ENCODE measurements at places on chromosomes 16 and 17. TPM values are rescaled to one million over a fixed set of nuclear protein-coding genes. Genes with fewer than 3 reads are reported as not detected.
A peak's percentile ranks its signal among the peaks of the same experiment; 100 is the strongest.

DNA sequence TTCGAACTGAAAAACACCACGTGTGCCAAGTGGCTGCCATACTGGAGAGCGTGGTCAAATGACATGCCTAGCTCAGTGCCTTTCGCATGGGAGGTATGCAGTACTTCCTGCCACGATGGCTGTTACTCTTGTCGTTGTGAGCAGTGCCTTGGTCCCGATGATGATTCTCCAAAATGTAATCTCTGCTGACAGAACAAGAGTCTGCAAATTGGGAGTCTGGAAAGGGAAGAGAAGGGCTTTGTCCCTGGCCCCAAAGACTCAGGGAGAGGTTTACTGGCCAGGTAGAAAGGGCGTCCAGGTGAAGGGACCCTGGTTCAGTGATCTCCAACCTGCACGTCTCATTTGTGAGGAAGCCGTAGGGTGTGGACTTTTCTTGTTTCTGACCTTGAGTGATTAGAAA, 336.6 kb downstream of the WWOX start:
- H3K27ac ChIP-seq: no peak overlapping the region
- H3K36me3 ChIP-seq: peaks cover 17% of the 10 kb centered on the region
- H3K4me1 ChIP-seq: no peaks in the 10 kb centered on the region
- H3K4me3 ChIP-seq: no peak overlapping the region

DNA sequence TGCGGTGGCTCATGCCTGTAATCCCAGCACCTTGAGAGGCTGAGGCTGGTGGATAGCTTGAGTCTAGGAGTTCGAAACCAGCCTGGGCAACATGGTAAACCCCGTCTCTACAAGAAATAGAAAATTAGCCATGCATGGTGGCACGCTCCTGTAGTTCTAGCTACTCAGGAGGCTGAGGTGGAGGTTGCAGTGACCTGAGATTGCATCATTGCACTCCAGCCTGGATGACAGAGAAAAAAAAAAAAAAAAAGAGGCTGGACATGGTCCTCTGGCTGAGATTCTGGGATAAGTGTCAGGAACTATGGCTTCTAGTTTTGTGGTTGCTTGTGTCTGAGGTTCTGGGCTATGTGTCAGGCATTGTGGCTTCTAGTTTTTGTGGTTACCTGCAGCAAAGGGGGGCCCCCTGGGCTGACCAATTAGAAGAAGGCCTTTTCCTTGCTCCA, 7.0 kb downstream of the KSR1 start:
- no peak overlapping the region for H3K4me3 ChIP-seq
- no peaks in the 10 kb centered on the region for H3K27me3 ChIP-seq
- peaks cover 16% of the 10 kb centered on the region for H3K36me3 ChIP-seq
- peak overlapping the region; percentile 3 for H3K27ac ChIP-seq
- peak; percentile 39 for DNase-seq

GRCh38 chr16:57092786-57093411, 516 bp downstream of the CPNE2 start:
- DNase-seq: peak; percentile 70
- peak overlapping the region; percentile 68 for H3K4me3 ChIP-seq
- no peak overlapping the region for H3K27ac ChIP-seq
- H3K27me3 ChIP-seq: peaks cover 14% of the 10 kb centered on the region

DNA sequence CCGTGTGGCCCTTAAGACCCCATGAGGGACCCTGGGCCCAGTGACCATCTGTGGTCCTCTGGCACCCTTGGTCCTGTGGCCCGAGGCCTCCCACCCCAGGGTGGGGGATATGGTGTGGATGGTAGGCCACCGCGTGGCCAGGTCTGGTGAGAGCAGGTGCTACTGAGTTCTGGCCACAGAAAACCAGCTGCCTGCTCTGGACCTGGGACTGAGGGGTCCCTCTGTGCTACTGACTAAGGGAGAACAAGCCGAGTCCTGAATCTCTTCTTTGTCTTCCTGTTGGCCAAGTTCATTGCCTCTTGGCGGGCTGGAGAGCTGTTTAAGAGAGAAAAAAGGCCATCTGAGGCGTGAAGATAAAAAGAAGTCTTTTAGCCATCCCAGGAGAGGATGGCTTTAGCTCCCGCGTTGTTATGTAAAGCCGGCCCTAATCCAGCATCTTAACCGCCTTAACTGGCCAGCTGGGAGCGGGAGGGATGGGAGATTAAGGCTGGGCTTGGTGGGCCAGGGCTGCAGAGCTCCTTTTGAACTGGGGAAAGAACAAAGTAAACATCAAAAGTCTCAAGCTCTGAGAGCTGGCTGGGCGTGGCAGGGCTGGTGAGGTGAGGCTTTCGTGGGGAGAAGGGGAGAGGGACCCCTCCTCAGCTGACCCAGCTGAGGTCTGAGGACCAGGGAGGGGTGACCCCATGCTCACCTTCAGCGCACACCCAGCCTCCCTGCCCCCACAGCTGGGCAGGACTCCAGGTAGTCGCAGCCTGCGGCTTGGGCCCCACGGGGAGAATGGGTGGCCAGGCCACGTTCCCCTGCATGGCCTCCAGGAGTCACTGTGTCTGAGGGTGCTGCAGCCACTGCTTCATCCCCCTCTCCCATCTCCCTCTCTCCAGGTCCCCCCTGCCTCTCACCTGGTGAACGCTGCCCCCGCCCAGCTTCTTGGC, 62.4 kb downstream of the NKD1 start:
- no peak overlapping the region for H3K4me3 ChIP-seq
- H3K36me3 ChIP-seq: no peaks in the 10 kb centered on the region

DNA sequence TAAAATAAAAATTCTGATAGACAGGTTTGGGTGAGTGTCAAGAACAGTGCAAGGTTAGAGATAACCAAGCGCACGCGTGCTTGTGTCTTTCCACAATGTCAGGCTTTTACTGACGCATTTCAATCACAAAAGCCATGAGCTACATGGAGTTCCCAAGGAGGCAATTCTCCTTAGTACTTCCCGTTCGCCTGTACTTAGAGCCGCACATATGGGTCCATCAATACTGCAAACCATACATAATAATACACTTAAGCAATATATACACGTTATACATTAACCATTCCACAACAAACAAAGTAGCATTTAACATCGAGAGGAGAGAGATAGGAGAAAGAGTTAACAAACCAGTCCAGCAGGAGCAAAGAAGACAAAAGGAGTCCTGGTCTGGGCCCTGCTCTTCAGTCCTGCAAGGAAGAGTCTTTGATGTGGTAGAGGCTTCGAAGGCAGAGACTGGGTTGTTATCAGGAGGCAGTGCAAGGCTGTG, 11.9 kb upstream of the GPRC5C start:
- H3K4me1 ChIP-seq: peaks cover 2% of the 10 kb centered on the region
- no peak for DNase-seq
- no peak overlapping the region for H3K27ac ChIP-seq
- peaks cover 5% of the 10 kb centered on the region for H3K27me3 ChIP-seq
- H3K36me3 ChIP-seq: no peaks in the 10 kb centered on the region

- no peak within 1 kb of the TSS for H3K27ac ChIP-seq
- no peaks in the 10 kb centered on the region for H3K36me3 ChIP-seq
- no peak within 1 kb of the TSS for H3K4me3 ChIP-seq
- DNase-seq: no peak
- peaks cover 13% of the 10 kb centered on the region for H3K27me3 ChIP-seq
Measured at GRCh38 chr17:34356194-34356593, at the start of gene CCL13. CCL13 (plus strand) TSS chr17:34356480; CDS start chr17:34356527, 47 bp downstream.

GRCh38 chr16:55021595-55022475, 91.2 kb downstream of the IRX5 start:
- no peaks in the 10 kb centered on the region for H3K36me3 ChIP-seq
- no peak for DNase-seq
- no peaks in the 10 kb centered on the region for H3K4me1 ChIP-seq
- no peak overlapping the region for H3K27ac ChIP-seq

- H3K27me3 ChIP-seq: peaks cover 18% of the 10 kb centered on the region
- no peak overlapping the region for H3K27ac ChIP-seq
- H3K4me3 ChIP-seq: no peak overlapping the region
Measured at GRCh38 chr16:75805946-75806345, 79.7 kb upstream of the CPHXL start.

DNA sequence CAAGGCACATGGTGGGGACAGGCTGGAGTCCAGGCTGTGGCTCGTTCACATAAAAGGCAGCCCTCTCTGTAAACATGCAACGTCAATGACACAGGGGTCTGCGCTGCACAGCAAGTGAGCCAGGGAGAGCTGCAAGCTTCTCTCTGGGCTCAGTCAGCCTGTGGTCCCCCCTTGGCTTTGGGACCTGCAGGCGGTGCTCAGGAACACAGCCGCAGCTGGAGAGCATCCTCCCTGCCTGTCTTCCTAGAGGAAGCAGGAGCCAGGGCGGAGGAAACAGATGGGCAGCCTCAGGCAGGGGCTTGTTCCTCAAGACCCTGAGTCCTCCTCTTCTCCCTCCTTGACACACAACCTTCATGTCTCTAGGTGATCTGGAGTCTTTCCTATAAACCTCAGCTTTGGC, 228.0 kb downstream of the C16orf78 start:
- no peak overlapping the region for H3K27ac ChIP-seq
- no peaks in the 10 kb centered on the region for H3K36me3 ChIP-seq
- H3K4me1 ChIP-seq: no peaks in the 10 kb centered on the region
- no peaks in the 10 kb centered on the region for H3K27me3 ChIP-seq
- no peak overlapping the region for H3K4me3 ChIP-seq

DNA sequence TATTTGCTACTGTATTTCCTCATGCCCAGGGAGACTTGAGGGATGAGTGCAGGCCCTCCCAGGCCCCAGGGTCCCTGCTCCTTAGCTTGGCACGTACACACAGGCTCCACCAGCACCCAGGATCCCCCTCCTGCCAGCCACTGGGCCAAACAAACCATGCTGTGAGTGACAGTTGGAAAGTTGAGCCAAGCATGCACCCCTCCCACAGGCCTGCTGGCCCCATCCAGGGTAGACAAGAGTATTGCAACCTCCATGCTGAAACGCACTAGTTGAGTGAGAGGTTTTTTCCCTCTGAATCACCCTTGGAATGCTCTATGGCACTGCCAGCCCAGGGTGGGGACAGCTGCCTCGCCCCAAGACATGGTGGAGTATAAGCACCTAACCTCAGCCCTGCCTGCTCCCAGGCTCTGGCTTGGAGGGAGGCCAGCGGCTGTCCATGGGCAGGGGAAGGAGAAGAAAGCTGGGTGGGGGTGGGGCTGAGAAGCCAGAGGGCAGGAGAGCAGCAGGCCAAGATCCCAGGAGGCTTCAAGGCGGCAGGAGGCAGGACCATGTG, 49.6 kb downstream of the PITPNM3 start:
- no peak overlapping the region for H3K27ac ChIP-seq
- no peak for DNase-seq
- no peak overlapping the region for H3K4me3 ChIP-seq
- no peaks in the 10 kb centered on the region for H3K4me1 ChIP-seq

- H3K27me3 ChIP-seq: no peaks in the 10 kb centered on the region
- H3K4me1 ChIP-seq: peaks cover 26% of the 10 kb centered on the region
- no peak overlapping the region for H3K27ac ChIP-seq
- no peak overlapping the region for H3K4me3 ChIP-seq
- no peak for DNase-seq
Measured at GRCh38 chr16:58727028-58727781, 6.9 kb downstream of the GOT2 start.

DNA sequence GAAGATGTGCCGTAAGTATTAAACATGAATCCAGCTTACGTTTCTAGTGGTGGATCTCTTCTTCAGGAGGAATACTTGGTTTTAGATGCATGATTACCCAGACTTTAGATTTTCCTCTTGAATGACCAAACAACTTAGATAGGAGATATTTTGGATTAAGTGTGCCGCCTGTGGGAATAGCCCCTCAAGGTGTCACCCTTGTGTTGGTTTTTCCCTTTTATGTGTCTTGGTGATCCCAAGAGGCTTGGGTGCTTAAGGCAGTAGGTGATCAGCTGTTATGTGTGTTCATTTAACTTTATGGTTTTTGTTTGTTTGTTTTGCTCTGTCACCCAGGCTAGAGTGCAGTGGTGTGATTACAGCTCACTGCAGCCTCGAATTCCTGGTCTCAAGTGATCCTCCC, 115.1 kb downstream of the PPM1E start:
- no peak overlapping the region for H3K4me3 ChIP-seq
- peaks cover 9% of the 10 kb centered on the region for H3K27me3 ChIP-seq
- no peaks in the 10 kb centered on the region for H3K36me3 ChIP-seq
- H3K27ac ChIP-seq: no peak overlapping the region

DNA sequence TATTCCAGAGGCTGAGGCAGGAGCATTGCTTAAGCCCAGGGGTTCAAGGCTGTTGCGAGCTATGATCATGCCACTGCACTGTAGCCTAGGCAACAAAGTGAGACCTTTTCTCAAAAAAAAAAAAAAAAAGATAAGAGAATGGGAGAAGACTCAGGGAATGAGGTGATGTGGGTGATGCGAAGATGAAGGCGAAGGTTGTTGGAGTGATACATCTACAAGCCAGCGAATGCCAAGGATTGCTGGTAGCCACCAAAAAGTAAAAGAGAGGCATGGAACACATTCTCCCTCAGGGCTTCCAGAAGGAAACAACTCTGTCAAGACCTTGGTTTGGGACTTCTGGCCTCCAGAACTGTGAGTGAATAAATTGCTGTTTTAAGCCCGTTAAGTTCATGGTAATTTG, 26.0 kb upstream of the CNEP1R1 start:
- peaks cover 16% of the 10 kb centered on the region for H3K27me3 ChIP-seq
- no peak for DNase-seq
- H3K36me3 ChIP-seq: no peaks in the 10 kb centered on the region
- H3K27ac ChIP-seq: no peak overlapping the region
- H3K4me1 ChIP-seq: no peaks in the 10 kb centered on the region
- H3K4me3 ChIP-seq: no peak overlapping the region

- peaks cover 75% of the 10 kb centered on the region for H3K4me1 ChIP-seq
- no peak overlapping the region for H3K4me3 ChIP-seq
- no peak for DNase-seq
- H3K27ac ChIP-seq: no peak overlapping the region
- H3K36me3 ChIP-seq: no peaks in the 10 kb centered on the region
- H3K27me3 ChIP-seq: no peaks in the 10 kb centered on the region
Measured at GRCh38 chr17:17122781-17123483, 80.7 kb downstream of the MPRIP start.

DNA sequence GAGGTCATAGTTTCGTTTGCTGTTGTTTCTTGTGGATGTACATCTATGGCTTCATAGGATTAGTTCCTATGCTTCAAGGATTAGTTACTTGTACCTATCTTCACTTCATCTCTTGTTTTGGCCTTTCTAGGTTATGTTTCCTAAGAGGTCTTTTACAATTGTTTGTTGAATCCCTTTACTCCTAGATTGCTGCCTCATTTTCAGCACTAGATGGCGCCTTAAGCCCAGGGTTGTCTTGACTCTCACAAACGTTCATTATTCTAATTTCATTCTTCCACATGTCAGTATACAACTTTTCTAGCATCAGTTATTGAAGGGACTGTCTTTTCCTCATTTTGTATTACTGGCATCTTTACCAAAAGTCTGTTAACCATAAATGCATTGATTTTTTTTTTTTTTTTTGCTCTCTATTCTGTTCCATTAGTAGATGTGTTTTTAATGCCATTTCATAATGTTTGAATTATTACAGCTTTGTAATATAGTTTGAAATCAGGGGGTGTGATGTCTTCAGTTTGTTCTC, 45.0 kb upstream of the NACA2 start:
- H3K27ac ChIP-seq: no peak overlapping the region
- peak; percentile 72 for DNase-seq
- H3K36me3 ChIP-seq: no peaks in the 10 kb centered on the region
- H3K4me3 ChIP-seq: no peak overlapping the region
- peaks cover 43% of the 10 kb centered on the region for H3K27me3 ChIP-seq

GRCh38 chr16:4686497-4687210, 6.7 kb upstream of the NUDT16L1 start:
- H3K4me3 ChIP-seq: no peak overlapping the region
- peaks cover 9% of the 10 kb centered on the region for H3K36me3 ChIP-seq
- H3K27ac ChIP-seq: no peak overlapping the region
- H3K4me1 ChIP-seq: peaks cover 4% of the 10 kb centered on the region
- no peak for DNase-seq

Gene DYNC1LI2
- total RNA-seq: 35.7 TPM

Gene UNC13D
- 133 TPM for total RNA-seq

Gene SLC6A2
- total RNA-seq: not detected

Gene TNS4
- total RNA-seq: 12.8 TPM

Gene FBXW10
- total RNA-seq: 0.11 TPM

Data from activated CD4-positive, alpha-beta T cell treated with anti-CD3 and anti-CD28 coated beads for 36 hours (primary cell).